ENCODE measurements at places on chromosomes 2 and 18.

DNA sequence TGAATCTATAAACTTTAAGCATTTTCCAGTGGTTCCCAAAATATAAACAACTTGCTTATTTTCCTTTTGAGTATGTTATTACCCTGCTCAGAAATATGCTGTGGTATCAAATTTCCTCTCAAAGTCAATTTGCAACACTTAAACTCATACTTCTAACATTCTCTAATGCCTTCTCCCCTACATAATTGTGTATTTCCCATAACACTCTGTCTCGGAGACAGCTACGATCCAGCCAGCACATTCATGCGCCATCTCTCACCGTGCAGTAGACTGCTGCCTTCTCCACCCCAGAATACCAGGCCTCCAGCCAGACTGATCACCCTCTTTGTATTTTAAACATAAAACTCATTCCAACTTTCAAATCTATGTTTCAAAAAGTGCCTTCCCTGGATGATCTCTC lies 41.8 kb downstream of the TIMM21 start:
- no peak for DNase-seq

- DNase-seq: no peak
Measured at GRCh38 chr2:103159018-103159417, 397.2 kb downstream of the TMEM182 start.

DNA sequence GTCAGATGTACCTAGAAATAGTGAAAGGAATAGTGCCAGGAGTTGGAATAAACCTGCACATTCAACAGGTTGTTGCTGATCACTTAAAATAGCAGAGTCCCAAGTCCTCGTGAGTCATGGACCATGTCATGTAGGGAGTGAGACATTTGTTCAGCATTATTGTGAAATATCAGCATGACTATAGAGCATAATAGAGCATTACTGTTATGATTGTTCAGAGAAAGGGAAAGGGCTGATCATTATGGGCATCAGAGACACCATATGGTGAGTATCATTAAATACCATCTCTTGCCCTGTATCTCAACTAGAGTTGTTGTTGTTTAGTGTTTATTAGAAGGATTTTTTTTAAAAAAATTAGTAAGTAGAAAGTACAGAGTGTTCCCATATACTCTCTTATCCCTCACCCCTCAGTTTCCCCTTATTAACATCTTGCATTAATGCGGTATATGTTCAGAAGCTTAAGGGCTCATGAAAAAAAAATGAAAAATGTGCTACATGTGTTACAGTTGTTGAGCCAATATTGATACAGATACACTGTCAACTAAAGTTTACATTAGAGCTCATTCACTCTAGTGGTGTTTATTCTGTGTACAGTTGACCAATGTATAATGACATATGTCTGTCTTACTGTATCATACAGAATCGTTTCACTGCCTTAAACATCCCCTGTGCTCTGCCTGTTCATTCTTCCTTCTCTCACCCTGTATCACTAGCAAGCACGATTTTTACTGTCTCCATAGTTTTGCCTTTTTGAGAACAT lies 5.7 kb downstream of the ELAC1 start:
- DNase-seq: no peak

GRCh38 chr2:3728104-3729054 lies 25.0 kb downstream of the DCDC2C start:
- no peak for DNase-seq

GRCh38 chr2:211457325-211457724 lies 900.9 kb downstream of the CPS1 start:
- DNase-seq: no peak

DNA sequence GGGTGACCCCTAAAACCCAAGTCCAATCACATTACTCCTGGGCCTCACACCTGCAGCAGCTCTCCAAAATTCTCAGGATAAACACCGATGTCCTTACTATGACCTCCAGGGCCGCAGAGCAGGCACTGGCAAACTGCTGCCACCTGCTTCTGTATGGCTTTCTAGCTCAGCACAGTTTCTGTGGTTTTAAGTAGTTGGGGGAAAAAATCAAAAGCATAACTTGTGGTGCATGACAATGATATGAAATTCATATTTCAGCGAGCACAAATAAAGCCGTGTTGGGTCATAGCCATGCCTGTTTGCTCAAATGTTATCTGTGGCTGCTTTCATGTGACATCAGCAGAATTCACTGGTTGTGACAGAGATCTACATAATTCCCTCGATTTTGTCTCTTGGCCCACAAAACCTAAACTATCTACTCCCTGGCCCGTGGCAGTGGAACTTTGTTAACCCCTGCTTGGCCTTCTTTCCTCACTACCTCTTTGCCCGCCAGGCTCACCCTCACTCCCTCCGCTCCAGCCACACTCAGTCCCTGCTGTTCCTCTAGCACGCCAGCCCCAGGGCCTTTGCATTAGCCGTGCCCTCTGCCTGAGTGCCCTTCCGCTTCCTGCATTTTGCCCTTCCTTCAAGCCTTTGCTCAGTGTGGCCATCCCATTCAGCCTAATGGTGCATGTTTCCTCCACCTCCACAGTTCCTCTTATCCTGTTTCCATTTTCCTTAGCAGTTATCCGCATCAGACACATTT lies 108.3 kb downstream of the AGAP1 start:
- no peak for DNase-seq

DNA sequence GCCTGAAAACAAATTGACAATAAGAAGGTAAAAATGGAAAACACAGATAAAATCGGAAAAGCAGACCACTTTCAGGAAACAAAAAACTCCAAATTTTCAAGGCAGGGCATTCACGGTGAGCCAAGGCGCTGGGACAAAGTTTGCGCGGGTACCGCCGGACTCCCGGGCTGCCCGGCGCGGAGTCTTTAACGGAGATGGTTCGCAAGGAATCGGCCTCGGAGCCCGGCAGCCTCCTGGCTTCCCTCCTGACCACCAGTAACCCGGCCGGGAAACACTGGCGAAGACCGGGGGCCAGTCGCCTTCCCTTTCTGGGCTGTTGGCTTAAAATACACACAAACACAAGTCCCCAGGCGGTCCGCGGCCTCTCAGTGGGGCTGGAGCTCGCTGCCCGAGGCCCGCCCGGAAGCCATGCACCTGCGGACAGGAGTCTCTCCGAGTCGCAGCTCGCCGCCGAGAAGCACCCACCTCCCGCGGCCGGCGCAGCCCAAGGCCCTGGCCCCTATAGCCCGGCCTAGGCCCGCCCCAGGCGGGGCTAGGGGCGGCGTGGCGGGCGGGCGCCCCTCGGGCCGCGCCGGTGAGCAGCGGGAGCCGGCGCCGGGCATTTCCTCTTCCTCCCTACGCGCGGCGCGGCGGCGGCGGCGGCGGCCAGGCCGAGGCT lies 622 bp upstream of the KCMF1 start:
- peak; percentile 14 for DNase-seq

- no peak for DNase-seq
Measured at GRCh38 chr2:218996937-218997336, 3.7 kb upstream of the CRYBA2 start.

Data from effector CD8-positive, alpha-beta T cell (primary cell).